ENCODE measurements at places on chromosomes 5 and 9. TPM values are rescaled to one million over a fixed set of nuclear protein-coding genes. Genes with fewer than 3 reads are reported as not detected.

Gene MYOZ3
- not detected for total RNA-seq

Gene ENTPD2
- not detected for total RNA-seq

- DNase-seq, result no peak
Observed at GRCh38 chr9:116497095-116497890, 189.8 kb upstream of the TRIM32 start.

GRCh38 chr5:173903396-173904140 lies 15.4 kb downstream of the CPEB4 start:
- no peak for DNase-seq

- DNase-seq, result peak; percentile 56
Observed at GRCh38 chr9:70049672-70050271, 6.1 kb downstream of the MAMDC2 start.

GRCh38 chr5:147483188-147483790 lies 26.6 kb downstream of the DPYSL3 start:
- DNase-seq, result no peak

All from G401 (cell line).